Vagina (tissue), 2 donors: ENCODE measurements at places on chromosomes 16 and 17.

DNA sequence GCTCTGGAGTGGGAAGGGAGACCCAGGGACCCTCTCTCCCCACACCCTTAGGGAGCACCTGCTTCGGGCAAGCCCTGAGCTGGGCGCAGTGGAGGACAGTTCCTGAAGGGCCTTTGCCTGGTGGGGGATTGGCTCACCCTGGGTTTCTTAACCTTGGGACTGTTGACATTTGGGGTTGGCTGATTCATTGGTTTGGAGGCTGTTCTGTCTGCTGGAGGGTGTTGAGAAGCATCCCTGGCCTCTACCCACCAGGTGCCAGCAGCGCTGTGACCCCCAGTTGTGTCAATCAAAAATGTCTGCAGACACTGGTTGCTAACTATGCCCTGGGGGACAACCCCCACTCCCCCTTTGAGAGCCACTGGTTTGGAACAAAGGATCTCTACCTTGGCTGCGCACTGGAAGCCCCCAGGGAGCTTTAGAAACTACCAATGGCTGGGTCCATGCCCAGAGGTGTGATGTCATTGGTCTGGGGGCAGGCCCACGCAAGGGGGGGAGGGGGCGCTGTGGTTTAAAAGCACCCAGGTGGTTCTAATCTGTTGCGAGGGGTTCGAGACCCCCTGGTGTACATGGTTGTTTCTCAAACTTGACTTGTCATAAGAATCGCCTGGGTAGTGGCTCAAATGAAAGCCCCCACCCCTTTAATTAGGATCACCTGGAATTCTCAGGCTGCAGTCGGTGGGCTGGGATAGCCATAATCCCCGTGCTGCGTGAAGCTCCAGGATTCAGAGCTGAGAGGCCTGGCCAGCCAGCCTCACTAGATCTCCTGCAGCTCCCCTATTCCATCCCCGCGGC lies 151.9 kb upstream of the GSE1 start:
- no peak for DNase-seq

GRCh38 chr16:82649766-82650165 lies 23.0 kb downstream of the CDH13 start:
- no peak for DNase-seq

DNA sequence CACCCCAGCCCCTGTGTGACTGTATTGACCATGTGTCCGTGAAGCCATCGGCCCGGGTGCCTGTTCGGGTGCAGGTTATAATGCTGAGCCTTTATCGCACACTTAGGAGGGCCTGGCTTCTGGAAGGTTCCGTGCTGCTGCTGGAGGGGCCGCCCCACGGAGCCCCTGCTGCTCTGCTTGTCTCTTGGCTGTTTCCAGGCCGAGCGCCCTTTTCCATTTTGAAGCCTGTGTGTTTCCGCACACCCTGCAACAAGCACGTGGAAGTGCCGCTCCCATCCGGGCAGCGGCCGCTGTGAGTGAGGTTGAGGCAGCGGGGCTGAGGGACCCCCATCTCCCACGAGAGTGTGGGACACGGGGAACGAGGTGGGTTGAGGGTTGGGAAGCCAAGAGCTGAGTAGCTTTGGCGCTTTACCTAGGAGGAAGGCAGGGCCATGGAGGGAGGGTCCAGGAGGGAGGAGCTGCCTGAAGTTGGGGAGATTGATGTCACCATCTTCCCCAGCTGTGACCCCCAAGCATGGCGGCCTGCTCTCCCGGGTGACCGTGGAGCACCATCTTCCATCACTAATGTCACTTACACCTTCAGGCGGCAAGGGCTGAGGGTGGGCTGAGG lies 200.1 kb upstream of the GSE1 start:
- DNase-seq = no peak

DNA sequence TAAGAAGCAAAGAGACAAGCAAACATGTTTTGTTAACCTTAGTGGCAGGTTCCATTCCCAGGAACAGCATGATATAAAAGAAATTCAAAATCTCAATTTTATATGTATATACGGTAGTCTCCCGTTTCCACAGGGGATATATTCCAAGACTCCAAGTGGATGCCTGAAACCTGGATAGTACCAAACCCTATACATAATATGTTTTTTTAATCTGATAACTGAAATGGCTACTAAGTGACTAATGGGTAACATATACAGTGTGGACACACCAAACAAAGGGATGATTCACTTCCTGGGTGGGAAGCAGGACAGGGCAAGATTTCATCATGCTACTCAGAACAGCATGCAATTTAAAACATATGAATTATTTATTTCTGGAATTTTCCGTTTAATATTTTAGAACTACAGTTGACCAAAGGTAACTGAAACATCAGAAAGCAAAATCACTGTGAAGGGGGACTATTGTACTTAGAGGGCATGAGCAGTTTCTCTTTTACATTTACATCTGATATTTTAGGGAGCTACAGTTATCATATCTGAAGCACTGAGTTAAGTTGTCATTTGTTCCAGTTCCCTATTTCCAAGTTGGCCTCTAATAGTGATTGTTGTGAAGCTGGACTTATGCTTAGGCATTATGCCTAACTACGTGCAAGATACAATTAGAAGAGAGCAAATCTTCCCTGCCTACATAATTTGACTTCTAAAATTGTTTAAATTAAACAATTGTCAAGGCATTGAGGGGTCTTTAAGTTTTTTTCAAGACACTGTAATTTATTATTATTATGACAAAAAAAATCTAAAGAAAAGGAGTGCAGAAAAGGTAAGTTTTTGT lies 34.1 kb upstream of the ABCA6 start:
- no peak for DNase-seq

- DNase-seq = no peak
These were observed 79.4 kb downstream of the IRF8 start for GRCh38 chr16:85978291-85978775.

GRCh38 chr17:55318081-55318480 lies 53.3 kb downstream of the HLF start:
- DNase-seq = no peak

- no peak for DNase-seq
These were observed 109.4 kb downstream of the CDK5R1 start for GRCh38 chr17:32596206-32596605.

DNA sequence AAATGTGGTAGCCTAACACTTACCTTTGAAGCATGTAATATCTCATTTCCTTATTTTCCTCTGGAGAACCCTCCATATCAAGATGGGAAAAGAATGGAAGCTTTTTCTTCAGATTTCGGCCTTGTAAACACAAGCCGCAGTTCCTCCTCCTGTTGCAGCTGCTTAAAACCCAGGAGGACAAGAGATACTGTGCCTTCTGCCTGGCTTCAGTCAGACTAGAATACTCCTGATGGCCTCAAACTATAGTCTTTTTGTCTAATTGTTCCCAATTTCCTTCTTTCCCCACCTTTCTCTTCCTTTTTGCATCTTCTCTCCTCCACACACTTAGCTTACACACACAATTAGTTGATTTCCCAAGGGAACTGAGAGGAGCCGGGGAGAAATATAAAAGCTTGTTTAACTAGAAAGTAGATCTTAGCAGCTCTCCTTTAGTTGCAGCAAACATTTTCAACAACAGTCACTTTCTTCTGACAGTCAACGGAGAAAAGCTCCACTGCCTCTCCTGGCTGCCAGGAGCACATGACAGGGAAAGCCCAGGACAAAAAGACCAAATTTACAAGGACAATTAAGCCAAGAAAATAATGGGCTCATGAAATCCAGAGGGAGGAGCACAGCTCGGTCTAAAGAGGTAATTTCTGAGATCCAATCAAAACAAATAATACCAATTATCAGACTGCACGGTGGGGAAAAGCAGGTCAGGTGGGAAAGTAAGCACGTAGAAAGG lies 76.4 kb upstream of the C17orf78 start:
- no peak for DNase-seq

DNA sequence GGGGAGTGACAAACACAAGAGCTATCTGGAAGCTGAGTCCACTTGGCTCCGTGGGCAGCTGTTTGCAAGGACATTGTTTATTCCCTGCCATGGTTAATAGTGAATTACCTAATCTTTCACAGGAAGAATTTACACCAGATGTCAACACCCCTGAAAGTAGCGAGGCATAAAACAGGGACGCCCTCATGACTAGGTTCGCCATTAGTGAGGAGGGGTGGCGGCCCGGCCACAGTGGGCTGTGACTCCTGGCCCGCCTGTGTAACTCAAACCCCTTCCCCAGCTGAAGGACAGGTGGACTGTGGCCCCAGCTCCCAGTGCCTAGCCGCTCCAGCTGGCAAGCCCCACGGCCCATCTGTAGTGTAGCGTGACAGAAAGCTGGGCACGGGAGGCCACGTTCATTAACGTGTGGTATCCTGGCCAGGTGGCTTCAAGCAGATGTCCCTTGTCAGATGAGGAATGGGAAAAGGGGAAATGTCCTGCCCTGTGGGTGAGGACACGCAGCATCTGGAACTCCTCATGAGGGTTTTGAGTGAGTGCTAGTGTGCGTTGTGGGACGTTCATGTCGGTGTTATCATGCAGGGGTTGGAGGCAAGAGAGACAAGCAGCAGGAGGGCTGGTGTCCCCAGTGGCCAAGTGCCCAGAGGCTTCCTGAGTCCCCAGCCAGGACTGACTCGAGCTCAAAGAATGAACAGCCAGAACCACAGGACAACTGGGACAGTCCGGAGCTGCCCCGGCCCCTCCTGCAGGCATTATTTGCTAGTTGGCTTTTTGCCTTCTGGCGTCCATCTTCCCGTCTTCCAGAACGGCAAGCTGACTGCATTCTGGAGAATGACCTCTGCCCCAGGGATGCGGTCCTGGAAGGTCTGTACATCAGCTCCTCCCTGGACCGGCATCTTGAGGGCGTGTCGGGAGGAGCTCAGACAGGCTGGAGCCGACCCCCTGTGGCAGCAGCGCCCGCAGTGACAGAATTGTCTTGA lies 19.2 kb downstream of the KDM8 start:
- no peak for DNase-seq

GRCh38 chr17:42460371-42460770 lies 1.7 kb downstream of the ATP6V0A1 start:
- no peak for DNase-seq

DNA sequence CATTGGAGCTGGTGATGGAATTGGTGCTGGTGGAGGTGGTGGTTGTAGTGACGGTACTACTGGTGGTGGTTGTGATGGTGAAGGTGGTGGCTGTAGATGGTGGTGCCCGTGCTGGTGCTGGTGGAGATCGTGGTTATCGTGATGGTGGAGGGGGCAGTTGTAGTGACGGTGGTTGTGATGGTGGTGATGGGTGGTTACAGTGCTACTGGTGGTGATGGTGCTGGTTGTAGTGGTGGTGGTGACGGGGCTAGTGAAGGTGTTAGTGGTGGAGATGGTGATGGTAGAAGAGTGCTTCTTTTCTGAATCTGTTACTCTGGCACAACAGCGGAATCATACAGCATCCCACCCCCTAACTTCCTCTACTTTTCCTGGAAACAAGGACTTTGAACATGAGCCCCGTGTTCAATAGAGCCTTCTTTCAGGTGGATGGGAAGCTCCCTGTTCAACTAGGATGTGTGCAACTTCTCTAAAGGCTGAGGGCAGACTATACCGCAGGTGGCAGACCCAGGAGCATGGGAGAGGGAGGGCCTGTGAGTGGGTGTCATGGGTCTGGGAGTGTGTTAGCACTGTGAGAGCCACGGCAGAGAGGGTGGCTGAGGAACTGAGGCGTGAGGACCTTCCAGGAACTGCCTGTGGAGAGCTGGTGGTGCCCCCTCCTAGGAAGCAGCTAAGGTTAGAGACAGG lies 8.2 kb downstream of the TBX21 start:
- no peak for DNase-seq

DNA sequence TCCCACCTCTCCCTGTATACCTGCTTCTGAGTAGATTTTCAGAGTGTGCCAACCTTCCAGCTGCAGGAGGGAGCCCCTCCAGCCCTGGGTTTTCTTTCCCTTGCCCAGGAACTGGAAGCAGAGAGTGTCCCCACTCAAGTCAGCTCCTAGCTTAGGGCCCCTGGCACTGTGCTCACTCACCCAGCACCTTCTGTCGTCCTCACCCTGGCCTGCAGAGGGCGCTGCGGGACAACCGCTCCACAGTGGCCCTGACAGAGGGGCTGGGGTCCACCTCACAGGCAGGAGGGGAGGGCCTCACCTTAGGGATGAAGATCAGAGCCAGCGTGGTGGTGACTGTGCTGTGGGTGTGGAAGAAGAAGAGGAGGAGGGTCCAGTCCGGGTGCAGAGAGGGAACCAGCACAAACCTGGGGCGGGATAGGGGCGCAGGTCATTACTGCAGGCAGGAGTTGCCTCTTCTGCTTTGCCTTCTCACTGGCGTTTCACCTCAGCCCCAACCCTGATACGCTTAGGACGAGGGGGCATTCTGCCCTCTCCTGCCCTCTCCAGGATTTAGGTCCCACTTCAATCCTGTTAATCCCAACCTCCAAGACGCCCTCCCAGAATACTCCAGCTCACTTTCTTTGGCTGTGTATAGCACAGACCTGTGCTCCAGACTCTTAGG lies 10.0 kb downstream of the GPR179 start:
- DNase-seq = no peak

GRCh38 chr16:30746638-30747175 lies 1.5 kb upstream of the PHKG2 start:
- DNase-seq = no peak

GRCh38 chr16:71254832-71255525 lies 24.5 kb upstream of the HYDIN start:
- DNase-seq = no peak
